Gastrocnemius medialis (tissue), 4 donors: ENCODE measurements at places on chromosomes 1 and 21. TPM values are rescaled to one million over a fixed set of nuclear protein-coding genes. Genes with fewer than 3 reads are reported as not detected.

The PLA2G4A gene
- total RNA-seq, result 0.95 TPM

The LMO4 gene
- 33.6 TPM for total RNA-seq

The RNF223 gene
- total RNA-seq, result not detected

The RNF207 gene
- 1.1 TPM for total RNA-seq

The ATF3 gene
- 7.4 TPM for total RNA-seq

The SYDE2 gene
- 5.6 TPM for total RNA-seq

The F5 gene
- 0.07 TPM for total RNA-seq

DNA sequence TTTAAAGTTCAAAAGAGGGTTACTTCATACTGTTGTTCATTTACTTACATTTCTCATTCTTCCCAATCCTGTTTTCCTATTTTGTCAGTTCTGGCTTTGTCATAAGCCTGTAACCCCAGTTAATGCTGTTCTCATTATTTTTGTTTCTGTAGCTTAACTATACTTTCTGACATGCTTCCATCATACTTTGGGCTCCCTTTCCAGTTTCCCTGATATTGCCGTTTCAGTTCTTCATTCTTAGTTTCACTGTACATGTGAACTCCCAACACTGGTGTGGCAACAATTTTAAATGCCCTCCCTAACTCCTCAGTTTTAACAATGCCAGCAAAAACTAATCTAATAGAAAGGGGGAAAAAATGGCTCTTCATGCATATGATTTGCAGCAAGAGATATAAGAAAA is 456.7 kb downstream of the LMO4 start:
- H3K4me1 ChIP-seq, result no peaks in the 10 kb centered on the region
- no peak for DNase-seq
- H3K27me3 ChIP-seq, result no peaks in the 10 kb centered on the region
- no peaks in the 10 kb centered on the region for H3K36me3 ChIP-seq

- H3K27ac ChIP-seq, result no peak overlapping the region
- H3K4me1 ChIP-seq, result no peaks in the 10 kb centered on the region
- H3K27me3 ChIP-seq, result no peaks in the 10 kb centered on the region
- no peaks in the 10 kb centered on the region for H3K36me3 ChIP-seq
These were observed 415.7 kb upstream of the ESRRG start for GRCh38 chr1:217138799-217139466.

DNA sequence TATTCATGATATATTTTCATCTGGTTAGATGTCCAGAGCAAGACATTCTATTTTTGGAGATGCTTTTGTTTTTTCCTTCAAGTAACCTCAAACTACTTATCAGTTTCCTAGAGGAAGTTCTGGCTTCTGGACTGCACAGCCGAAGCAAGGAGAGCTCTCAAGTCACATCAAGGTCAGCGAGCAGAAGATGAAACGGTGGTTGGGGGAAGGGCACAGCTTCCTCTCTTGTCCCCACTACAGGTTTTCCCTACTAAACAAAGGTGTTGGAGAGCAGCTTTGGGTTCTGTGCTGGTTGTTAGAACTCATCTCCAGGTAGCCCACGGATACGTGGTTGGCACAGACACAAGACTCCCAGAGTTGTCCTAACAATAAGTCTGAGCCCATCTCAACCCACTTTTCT is 5.1 kb upstream of the PLEKHO1 start:
- no peaks in the 10 kb centered on the region for H3K36me3 ChIP-seq
- no peak overlapping the region for H3K27ac ChIP-seq
- H3K4me3 ChIP-seq, result no peak overlapping the region
- no peak for DNase-seq
- peaks cover 8% of the 10 kb centered on the region for H3K4me1 ChIP-seq

GRCh38 chr1:185846672-185847444 is 112.7 kb downstream of the HMCN1 start:
- no peaks in the 10 kb centered on the region for H3K27me3 ChIP-seq
- H3K27ac ChIP-seq, result no peak overlapping the region
- no peaks in the 10 kb centered on the region for H3K4me1 ChIP-seq
- DNase-seq, result no peak
- no peaks in the 10 kb centered on the region for H3K36me3 ChIP-seq

DNA sequence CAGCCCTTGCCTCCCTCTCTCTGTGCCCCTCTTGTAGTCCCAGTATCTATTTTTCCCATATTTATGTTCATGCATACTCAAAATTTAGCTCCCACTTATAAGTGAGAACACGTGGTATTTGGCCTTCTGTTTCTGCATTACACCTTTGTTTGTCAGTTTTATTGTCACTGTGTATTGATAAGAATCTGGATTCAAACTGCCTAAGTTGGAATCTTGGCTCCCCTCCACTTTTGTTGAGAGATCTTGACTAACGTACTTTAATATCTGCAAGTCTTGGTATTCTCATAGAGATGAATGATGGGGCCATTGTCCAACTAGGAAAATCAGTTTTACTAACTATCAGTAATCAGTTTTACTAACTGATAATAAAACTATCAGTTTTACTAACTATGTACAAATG is 87.8 kb upstream of the PRMT6 start:
- H3K4me3 ChIP-seq, result no peak overlapping the region
- DNase-seq, result no peak
- no peaks in the 10 kb centered on the region for H3K36me3 ChIP-seq
- H3K4me1 ChIP-seq, result no peaks in the 10 kb centered on the region

DNA sequence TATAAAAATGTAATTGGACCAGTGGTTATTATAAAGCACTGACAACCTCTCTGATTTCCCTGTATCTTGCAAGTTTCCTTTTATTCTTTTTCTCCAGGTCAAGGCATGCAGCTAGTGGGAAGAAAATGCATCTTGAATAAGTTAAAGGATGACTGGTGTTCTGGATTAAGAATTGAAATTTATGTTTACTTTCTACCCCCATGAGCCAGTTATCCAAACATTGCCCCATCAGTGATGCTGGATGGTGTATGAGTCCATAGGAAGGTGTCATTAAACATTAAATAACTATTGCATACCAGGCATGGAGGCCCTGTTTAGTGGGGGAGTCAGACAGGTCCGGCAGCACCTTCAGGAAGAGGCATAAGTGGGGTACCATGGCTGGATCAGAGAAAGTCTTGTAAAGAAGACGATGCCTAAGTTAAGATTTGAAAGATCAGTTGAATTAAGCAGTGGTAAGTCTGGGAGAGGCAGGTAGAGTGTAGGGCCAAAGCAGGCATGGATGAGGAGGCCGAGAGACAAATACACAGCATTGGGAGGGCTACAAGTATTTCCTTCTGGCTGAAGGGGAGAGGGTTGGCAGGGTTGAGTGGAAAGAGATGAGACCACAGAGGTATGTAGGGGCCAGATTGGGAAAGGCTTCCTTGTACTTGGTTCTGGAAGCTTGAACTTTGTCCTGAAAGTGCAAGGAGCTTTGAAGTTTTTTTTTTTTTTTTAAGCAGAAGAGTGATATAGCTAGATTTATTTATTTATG is 5.7 kb downstream of the SZRD1 start:
- no peaks in the 10 kb centered on the region for H3K36me3 ChIP-seq
- H3K27me3 ChIP-seq, result no peaks in the 10 kb centered on the region
- peak overlapping the region; percentile 7 for H3K27ac ChIP-seq
- H3K4me3 ChIP-seq, result no peak overlapping the region
- peaks cover 94% of the 10 kb centered on the region for H3K4me1 ChIP-seq

- no peaks in the 10 kb centered on the region for H3K4me1 ChIP-seq
- H3K36me3 ChIP-seq, result no peaks in the 10 kb centered on the region
- H3K27ac ChIP-seq, result no peak overlapping the region
- no peak overlapping the region for H3K4me3 ChIP-seq
These were observed 36.3 kb downstream of the RSPH1 start for GRCh38 chr21:42459546-42460215.

GRCh38 chr1:39842836-39843235 is 40.5 kb downstream of the TRIT1 start:
- DNase-seq, result no peak
- peaks cover 67% of the 10 kb centered on the region for H3K36me3 ChIP-seq
- H3K27me3 ChIP-seq, result no peaks in the 10 kb centered on the region

DNA sequence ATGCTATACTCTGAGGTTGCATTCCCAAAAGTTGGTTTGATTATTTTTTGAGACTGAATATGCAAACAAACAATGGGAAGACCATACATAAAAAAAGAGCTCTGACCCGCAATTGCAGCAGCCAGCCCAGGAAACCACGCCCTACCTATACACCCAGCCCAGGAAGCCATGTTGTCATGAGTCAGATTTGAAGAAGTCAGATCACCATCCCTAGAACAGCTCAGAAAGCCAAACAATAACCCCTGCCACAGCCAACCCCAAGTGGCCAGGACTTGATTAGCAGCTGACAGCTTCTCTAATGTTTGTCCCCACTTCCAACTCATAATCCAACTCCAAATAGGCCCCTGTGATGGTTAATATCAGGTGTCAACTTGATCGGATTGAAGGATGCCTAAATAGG is 621.9 kb downstream of the NPHP4 start:
- no peak for DNase-seq
- no peaks in the 10 kb centered on the region for H3K36me3 ChIP-seq
- no peaks in the 10 kb centered on the region for H3K4me1 ChIP-seq
- no peak overlapping the region for H3K4me3 ChIP-seq

DNA sequence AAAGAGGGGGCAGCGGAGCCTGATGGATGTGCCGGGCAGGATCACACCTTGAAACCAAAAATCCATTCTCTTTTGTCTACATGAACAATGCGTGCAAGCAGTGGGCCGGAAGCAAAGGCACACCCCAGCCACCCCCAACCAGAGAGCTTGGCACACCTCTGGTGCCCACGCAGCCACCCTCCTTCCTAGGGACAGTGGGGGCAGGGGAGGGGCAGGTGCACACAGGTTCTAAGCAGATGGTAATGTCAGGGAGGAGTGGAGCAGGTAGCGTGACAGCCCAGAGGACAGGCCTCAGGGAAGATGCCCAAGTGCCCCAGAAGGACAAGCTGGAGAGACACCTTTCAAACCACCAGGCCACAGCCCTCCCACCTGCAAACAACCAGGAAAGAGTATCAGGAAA is 36.5 kb downstream of the SYF2 start:
- H3K27me3 ChIP-seq, result peaks cover 11% of the 10 kb centered on the region
- no peak overlapping the region for H3K4me3 ChIP-seq
- H3K36me3 ChIP-seq, result no peaks in the 10 kb centered on the region
- H3K27ac ChIP-seq, result no peak overlapping the region

DNA sequence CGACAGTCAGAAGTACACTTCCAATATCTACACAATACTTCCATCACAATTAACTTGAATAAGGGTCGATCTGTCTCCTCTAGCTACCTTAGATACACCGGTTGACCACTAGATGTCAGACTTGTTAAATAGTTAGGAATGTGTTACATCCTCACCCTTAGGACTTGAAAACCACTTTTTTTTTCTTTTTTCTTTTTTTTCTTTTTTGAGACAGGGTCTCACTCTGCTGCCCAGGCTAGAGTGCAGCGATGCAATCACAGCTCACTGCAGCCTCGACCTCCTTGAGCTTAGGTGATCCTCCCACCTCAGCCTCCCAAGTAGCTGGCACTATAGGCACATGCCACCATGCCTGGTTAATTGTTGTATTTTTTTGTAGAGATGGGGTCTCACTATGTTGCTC is 120.4 kb upstream of the GREM2 start:
- H3K27me3 ChIP-seq, result no peaks in the 10 kb centered on the region
- H3K4me3 ChIP-seq, result no peak overlapping the region
- H3K4me1 ChIP-seq, result no peaks in the 10 kb centered on the region

- DNase-seq, result no peak
- no peaks in the 10 kb centered on the region for H3K4me1 ChIP-seq
- no peak overlapping the region for H3K4me3 ChIP-seq
- H3K36me3 ChIP-seq, result no peaks in the 10 kb centered on the region
- no peak overlapping the region for H3K27ac ChIP-seq
These were observed 120.4 kb downstream of the KCNH1 start for GRCh38 chr1:211013346-211014240.

DNA sequence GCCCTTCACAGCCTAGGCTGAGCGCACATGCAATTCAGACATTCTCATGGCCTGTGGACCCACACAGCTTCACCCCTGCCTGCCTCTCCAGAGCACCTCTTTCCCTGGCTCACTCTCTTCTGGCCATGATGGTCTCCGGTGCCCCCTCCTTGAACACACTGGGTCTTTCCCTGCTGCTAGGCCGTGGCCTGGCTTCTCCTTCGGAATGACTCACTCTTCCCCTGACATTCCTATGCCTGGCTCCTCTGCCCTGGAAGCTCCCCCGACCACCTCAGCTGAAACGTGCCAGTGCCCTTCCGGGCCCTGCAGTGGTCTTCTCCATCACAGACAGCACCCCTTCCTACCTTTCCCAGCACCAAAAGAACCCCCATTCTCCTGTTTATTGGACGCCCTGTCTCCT is 28.3 kb downstream of the EPHA8 start:
- no peaks in the 10 kb centered on the region for H3K4me1 ChIP-seq
- DNase-seq, result no peak
- H3K27ac ChIP-seq, result no peak overlapping the region
- H3K4me3 ChIP-seq, result no peak overlapping the region
- H3K36me3 ChIP-seq, result no peaks in the 10 kb centered on the region
- peaks cover 9% of the 10 kb centered on the region for H3K27me3 ChIP-seq

DNA sequence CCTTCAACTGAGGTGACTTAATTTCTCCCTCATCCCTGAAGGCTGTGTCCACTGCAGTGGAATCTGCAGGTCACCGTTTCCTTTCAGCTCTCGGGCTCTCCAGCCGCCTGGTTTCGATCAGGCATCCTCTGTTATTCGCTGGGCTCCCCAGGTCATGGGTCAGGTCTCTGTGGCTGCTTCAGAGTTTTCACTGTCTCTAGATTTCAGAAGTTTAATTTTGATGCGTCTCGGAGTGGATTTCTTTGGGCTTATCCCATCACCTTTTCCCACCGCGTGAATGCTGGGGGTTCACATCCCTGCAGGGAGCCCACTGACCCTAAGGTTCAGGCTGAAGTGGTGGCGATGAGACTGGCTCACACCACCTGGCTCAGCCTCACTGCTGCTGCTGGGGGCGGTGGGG is 3.3 kb downstream of the ACTRT2 start:
- no peak overlapping the region for H3K27ac ChIP-seq
- no peaks in the 10 kb centered on the region for H3K36me3 ChIP-seq
- no peak overlapping the region for H3K4me3 ChIP-seq
- H3K4me1 ChIP-seq, result no peaks in the 10 kb centered on the region
- H3K27me3 ChIP-seq, result peaks cover 17% of the 10 kb centered on the region

DNA sequence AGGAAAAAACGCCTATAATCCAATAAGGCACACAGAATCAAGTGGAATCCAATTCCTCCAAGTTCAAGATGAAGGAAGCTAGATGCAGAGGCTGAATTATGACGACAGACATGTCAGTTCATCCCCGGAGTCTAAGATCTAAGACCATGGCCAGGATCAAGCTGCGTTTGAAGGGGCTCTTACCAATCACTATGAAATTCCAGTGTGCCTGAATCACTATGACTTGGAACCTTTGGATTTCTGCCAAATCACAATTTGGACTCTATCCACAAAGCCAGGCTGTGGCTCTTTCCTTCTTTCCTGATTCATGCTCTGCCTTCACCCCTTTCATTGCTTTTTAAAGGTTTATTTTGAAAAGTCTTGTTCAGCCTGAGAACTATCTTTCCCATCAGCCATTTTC is 17.1 kb downstream of the OLIG2 start:
- H3K4me3 ChIP-seq, result no peak overlapping the region
- H3K36me3 ChIP-seq, result no peaks in the 10 kb centered on the region
- H3K27me3 ChIP-seq, result peaks cover 10% of the 10 kb centered on the region
- H3K4me1 ChIP-seq, result no peaks in the 10 kb centered on the region

GRCh38 chr1:25255706-25256577 is 8.7 kb upstream of the RSRP1 start:
- no peak for DNase-seq
- H3K4me1 ChIP-seq, result peaks cover 16% of the 10 kb centered on the region
- H3K4me3 ChIP-seq, result no peak overlapping the region
- H3K27ac ChIP-seq, result no peak overlapping the region
- no peaks in the 10 kb centered on the region for H3K27me3 ChIP-seq

- H3K4me3 ChIP-seq, result no peak overlapping the region
- H3K4me1 ChIP-seq, result no peaks in the 10 kb centered on the region
- H3K27ac ChIP-seq, result no peak overlapping the region
- no peaks in the 10 kb centered on the region for H3K36me3 ChIP-seq
- no peaks in the 10 kb centered on the region for H3K27me3 ChIP-seq
These were observed 36.6 kb upstream of the NHLH2 start for GRCh38 chr1:115877511-115877910.
